ENCODE measurements at places on chromosomes 7 and 10. TPM values are rescaled to one million over a fixed set of nuclear protein-coding genes. Genes with fewer than 3 reads are reported as not detected.

The PRPS1L1 gene
- not detected for total RNA-seq

DNA sequence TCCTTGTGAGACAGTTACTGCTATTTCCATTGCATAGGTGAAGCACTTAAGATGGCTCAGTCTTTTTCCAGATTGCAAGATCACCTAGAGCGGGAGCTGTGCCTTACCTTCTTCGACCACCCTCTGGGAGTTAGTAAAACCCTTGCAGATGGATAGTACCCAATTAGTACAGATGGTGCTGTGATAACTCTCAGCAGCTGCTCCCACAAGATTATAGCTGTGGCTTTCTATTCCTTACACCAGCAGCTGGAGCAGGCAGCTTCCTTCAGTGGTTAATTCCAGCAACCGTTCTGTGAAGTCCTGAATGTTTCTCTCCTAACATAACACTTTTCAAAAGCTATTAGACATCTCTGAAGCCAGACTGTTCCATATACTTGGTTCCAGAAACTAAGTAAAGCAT, 796.8 kb downstream of the XPNPEP1 start:
- DNase-seq, result no peak

The ESYT2 gene
- 55.6 TPM for total RNA-seq

DNA sequence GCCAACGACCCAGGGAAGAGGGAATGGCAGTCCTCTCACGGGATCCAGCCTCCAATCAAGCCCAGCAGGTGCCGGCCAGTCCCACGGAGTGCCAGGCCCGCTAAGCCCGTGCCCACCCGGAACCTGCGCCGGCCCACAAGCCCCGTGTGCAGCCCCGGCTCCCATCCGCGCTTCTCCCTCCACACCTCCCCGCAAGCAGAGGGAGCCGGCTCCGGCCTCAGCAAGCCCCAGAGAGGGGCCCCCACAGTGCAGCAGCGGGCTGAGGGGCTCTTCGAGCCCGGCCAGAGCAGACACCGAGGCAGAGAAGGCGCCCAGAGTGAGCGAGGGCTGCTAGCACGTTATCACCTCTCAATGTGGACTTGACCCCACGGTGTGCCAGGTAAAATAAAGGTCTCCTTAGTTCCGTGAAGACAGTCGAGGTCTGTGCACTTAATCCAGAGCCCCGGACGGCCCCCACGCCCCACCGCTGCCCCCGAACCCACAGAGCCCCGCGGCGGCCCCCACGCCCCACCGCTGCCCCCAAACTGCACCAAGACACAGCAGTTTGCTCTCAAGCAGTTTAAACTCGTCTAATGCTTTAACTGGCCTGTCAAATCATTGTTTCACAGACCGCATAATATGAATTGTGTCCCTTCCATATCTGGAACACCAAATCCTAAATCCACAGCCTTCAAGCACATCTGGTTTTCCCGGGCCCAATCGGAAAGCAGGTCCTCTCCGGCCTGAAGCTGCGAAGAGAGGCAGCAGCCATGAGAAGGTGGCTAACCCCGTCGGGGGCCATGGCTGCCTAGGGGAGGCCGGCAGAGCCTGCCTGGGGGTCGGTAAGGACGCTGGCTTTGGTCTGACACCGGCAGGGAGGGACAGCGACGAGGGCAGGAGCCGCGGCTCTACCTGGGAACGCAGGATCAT, 307.8 kb downstream of the PTPRN2 start:
- no peak for DNase-seq

GRCh38 chr10:44965651-44966097, 6.1 kb downstream of the RASSF4 start:
- no peak for DNase-seq

DNA sequence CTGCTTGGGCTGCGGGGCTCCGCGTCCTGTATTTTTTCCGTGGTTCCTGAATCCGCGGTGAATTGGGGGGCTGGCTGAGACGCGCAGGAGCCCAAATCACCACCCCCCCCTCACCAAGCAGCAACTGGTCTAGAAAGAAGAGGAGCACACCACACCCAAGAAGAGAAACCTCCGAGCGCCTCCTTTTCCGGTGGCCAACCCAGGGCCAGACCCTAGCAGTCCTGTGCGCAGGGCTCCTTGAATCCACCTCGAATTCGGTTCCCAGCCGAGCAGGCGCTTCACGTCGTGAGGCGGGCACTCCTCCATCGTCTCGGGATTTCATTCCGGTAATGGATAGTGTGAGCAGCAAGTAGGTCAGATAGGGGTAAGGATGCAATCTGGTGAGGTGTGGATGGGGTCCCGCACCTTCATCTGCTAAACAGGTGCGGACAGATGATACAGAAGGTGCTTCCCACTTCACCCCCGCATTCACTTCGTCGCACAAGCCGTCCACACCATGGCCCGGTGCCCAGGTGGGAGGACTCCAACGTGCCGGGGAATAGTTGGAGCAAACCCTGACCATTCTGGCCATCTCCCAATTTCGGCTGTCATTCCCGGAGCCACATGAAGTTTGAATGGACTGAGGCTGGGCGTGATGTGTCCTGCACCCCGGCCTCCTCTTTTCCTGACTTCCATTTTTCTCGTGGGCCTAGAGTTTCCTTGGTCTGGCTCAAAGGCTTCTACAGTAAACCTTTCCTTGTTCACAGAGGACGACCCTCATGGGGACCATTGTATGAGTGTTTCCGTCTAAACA, 19.8 kb upstream of the ZNF273 start:
- DNase-seq, result no peak

Data from CD8-positive, alpha-beta memory T cell (primary cell).